ENCODE measurements at places on chromosomes 5 and 9.

GRCh38 chr5:32842813-32843530 lies 131.9 kb downstream of the NPR3 start:
- DNase-seq: no peak

GRCh38 chr9:99403371-99403770 lies 181.3 kb downstream of the SEC61B start:
- no peak for DNase-seq

- no peak for DNase-seq
These were observed 18.2 kb upstream of the FNIP1 start for GRCh38 chr5:131814990-131815389.

- DNase-seq: no peak
These were observed 627.1 kb downstream of the PDE4D start for GRCh38 chr5:59266410-59266809.

GRCh38 chr5:180815293-180815917 lies 12.8 kb upstream of the MGAT1 start:
- no peak for DNase-seq

DNA sequence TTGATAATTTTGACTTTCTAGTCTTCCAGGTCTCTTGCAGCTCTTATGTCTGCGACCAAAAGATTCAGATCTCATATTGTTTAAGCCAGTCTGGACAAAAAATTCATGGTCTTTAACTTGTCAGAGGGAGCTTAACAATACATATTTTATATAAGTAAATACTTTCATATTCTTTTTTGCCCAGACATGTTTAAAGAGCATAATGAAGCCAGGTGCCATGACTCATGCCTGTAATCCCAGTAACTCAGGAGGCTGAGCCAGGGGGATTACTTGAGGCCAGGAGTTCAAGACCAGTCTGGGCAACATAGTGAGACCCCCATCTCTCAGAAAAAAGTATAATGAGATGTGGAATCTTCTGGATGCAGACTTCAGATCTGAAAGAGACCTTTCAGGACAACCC lies 69.8 kb downstream of the JMY start:
- no peak for DNase-seq

- no peak for DNase-seq
These were observed 41.6 kb upstream of the EXOC3 start for GRCh38 chr5:401146-402034.

DNA sequence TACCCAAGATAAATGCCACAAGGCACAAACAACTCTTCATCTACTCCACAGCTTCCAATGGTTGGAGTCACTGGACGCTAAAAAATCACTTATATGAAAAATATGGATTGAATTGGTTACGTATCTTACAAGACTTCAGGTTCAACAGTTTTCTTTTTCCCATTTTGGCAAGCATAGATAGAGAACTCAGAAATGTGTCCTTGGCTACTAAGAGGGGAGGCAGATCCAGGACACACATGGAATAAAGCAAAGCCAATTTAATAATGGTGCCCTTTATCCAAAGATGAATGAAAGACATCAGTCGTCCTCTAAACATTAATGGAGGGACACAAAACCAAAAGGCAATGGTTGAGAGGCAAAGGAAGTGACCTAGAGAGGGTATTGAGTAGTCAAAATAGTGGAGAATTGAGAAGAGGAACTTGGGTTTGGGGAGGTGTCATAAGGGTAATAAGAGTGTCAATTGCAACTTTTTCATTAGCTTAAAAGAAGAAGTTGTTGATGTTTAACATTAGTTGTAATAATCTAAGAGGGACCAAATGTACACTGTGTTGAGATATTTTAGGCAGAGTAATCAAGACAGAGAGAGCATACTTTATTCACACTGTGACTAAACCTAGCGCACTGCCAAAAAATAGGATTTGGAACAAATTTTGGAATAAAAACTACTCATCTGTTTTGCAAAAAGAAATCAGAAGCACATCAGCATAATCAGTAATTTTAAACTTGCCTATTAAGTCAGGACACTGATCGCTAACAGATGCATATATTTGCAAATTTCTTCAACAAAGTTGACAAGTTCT lies 308.2 kb downstream of the ARL15 start:
- no peak for DNase-seq

DNA sequence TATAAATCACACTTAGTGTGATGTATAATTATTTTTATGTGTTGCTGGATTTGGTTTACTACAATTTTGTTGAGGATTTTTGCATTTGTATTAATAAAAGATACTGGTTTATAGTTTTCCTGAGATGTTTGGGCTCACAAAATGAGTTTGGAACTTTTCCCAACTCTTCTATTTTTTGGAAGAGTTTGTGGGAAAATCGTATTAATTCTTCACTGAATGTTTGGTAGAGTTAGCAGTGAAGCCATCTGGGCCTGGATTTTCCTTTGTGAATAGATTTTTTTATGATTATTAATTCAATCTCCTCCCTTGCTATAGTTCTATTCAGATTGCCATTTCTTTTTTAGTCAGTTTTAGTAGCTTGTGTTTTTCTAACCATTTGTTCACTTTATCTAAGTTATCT lies 201.7 kb upstream of the NFIL3 start:
- no peak for DNase-seq

DNA sequence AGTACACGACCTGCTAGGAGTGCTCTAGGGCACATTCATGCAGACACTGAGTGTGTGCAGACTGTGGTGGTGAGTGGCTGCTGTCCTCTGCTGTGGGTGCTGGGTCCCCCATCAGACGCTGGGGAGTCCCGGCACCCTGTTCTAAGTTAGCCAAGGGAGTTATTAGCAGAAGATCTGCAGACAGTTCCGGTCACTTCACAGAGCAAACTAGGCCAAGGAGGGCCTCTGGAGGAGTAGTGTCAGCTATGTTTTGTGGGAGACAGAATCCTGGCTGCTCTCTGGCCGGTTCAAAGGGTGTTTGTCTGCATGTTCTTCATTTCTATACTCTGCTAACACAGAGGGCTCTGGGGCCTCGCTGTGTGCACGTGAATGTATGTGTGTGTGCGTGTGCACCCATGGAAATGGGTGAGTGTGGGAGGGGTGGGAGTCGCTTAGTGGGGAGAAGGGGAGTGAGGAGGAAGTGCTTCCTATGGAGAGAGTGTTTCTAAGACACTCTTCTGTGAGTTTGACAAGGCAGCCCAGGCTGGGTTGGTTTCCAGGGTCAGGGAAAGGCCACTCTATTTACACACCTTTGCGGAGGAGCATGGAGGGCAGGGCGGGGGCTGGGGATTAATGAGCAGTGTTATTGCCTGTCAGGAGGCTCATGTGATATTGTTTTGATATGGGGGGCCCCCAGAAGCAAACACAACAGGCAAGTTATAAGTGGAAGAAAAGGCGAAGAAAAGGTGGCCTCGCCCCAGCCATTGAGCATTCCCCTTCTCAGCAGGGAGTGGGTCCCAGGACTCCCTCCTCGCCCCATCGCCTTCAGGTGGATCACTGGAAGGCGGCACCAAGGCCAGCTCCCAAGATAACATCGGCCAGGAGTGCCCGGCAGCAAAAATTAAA lies 68.9 kb downstream of the MACROH2A1 start:
- DNase-seq: no peak

GRCh38 chr5:139884144-139884543 lies 88.5 kb downstream of the PSD2 start:
- DNase-seq: no peak

GRCh38 chr5:125409234-125409860 lies 662.9 kb upstream of the ZNF608 start:
- no peak for DNase-seq

DNA sequence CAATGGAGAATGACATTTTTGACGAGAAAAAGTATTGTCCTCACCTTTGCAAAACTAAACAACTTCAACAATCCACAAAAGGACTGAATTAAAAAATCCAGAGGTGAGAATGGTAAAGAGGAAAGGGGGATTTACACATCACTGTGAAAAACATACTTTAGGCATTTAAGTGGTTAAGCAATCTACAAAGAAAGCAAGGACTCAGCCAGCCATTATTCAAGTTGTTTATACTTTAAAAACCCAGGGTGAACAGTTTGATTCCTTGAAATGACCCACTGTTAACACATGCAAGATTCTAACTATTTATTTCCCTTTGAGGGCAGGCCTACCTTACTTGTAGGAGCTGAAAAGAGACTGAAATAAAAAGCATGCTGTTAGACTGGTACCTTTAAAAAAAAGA lies 29.3 kb downstream of the TUT7 start:
- DNase-seq: no peak

DNA sequence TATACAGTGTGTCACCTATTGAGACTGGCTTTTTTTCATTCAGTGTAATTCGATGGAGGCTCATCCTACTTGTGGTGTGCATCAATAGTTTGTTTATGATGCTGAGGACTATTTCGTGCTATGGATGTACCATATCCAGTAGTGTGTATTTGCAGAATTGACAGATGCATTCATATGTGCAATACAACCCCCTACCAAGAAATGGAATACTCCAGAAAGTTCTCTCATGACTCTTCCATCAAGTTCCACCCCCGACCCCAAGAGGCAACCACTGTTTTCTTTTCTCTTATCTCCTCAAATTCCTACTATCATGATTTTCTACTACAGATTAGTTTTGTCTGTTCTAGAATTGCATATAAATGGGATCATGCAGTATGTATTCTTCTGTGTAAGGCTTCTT lies 21.9 kb downstream of the FBXO10 start:
- no peak for DNase-seq

DNA sequence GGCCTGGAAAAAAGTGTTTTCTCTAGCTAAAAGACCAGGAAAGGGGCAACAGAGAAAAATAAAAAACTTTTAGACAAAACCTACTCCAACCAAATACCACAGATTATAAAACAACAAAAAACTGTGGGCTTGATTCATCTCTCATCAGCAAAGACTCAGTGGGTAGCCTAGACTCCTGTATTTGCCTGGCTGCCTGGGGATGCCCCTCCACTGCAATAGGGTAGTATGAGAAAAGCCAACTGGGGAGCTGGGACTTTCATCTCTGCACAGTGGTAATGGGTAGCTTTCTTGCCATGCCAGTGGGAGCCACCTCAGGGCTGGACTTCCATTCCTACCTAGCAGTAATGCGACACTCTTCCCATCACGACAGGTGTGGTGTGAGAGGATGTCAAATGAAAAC lies 7.5 kb downstream of the ZNF484 start:
- no peak for DNase-seq

DNA sequence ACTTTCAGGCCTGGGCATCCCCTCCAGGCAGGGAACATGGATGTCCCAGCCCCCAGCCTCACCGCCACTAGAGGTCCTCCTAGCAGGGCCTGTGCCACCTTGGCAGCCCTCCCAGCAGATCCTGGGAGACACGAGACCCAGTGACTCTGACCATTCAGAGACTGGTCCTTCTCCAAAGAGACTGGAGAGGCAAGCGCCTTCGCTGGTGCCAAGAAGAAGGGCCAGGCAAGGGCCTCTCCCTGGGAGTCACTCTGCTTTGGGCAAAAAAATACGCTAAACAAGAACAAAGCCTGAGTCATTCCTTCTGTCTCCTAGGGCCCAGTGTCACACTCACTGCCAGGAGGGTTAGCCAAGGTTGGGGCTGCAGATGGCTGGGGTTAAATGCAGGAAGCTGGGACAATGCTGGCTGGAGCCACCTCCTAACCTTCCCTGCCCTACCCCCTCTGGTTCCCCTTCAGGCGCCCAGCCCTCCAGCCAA lies 35.3 kb upstream of the SMIM23 start:
- DNase-seq: no peak
